Stimulated activated naive CD8-positive, alpha-beta T cell treated with anti-CD3 and anti-CD28 coated beads, Interleukin-15, Interleukin-2, amounts not matched to agents 100 U/mL and 50 U/mL, for 24 hours (primary cell): ENCODE measurements at places on chromosomes 12 and 14.

- no peak for DNase-seq
Measured at GRCh38 chr14:100278702-100279101, 27.5 kb downstream of the SLC25A29 start.

- no peak for DNase-seq
Measured at GRCh38 chr14:89215114-89215513, 201.9 kb downstream of the FOXN3 start.

DNA sequence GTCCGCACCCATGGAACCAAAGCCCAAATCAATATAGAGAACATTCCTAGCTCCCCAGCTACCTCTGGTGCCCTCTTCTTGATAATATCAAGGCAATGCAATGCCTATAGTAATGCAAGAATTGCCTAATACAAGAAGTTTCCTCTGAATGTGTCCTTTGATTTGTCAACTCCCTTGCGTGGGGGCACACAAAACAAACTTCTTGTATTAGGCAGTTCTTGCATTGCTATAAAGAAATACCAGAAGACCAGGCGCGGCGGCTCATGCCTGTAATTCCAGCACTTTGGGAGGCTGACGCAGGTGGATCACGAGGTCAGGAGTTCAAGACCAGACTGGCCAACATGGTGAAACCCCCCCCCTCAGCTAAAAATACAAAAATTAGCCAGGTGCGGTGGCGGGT lies 10.4 kb upstream of the ITPK1 start:
- no peak for DNase-seq

DNA sequence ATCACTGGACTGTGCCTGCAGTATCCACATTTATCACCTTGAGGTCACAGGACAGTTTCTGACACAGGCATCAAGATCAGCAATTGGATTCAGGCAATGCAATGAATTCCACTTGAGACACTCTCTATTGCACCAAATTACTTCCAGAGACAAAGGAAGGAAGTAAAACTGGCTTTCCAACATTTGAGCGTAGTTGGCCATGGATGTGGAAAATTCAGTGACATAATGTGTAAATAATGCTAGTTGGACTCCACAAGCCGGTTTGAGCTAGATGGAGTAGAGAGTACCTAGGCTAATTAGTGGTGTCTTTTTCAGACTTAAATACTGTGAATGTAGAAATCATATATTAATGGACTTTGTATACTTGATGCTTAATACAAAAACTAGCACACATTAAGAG lies 168.3 kb upstream of the SYT1 start:
- no peak for DNase-seq

DNA sequence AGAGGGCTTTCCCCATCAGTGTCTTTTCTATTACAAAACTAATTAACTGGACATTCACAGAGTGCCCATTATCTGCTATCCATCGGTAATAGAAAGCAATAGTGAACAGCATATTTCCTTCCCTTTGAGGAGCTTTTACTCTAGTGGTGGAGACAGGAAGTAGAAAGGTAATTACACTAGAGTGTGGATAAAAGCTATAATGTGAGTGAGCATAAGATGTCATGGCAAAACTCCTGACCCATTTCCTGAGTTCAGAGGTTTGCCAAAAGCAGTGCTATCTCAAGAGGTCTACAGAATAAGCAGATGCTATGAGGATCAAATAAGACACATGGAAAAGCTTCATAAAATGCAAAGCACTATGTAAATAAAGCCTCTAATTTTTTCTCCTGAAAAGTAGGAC lies 24.0 kb downstream of the TIMELESS start:
- DNase-seq, result no peak
